Activated CD4-positive, alpha-beta memory T cell treated with anti-CD3 and anti-CD28 coated beads, Interleukin-2, amount 10 ng/mL, durations not matched to agents 7 days and 5 days (primary cell): ENCODE measurements at places on chromosomes 16 and 17.
A peak's percentile ranks its signal among the peaks of the same experiment; 100 is the strongest.

DNA sequence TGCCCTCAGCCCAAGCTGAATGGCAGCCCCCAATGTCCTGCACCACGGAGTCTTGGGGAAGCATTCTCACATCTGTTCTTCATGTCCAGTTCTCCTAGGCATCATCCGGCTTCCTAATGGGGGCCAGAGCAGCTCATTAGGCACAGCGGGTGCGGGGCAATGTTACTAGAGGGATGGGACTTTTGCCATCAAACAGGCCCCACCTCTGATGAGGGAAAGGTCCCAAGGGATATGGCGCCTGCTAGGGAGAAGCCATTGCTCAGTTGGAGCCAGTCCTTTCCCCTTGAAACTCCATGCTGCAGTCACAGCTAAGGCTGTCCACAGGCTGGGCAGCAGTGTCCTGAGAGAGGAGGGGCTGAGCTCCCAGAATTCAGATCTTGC lies 1.7 kb upstream of the DPH1 start:
- DNase-seq: no peak

DNA sequence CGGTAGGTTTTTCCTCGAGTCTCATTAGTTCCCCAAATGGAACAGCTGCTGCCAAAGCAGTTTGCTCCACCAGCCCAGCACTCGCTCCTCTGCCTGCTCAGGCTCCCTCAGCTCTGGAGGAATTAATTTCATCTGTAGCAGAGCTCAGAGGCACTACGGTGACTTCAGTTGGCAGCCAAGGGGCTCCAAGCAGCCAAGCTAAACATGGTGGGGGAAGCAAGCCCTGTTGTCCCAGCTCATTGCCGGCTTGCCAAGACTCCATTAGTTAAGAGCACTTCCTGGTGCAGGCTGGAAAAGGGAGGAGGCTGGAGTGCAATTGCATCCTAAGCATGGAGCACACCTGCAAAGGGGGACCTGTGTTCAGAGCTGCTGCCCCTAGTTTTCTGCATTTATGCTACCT lies 78.7 kb upstream of the GPRC5B start:
- DNase-seq: no peak

- DNase-seq: peak; percentile 74
Measured at GRCh38 chr16:30535777-30536190, 1.1 kb upstream of the ZNF747 start.

DNA sequence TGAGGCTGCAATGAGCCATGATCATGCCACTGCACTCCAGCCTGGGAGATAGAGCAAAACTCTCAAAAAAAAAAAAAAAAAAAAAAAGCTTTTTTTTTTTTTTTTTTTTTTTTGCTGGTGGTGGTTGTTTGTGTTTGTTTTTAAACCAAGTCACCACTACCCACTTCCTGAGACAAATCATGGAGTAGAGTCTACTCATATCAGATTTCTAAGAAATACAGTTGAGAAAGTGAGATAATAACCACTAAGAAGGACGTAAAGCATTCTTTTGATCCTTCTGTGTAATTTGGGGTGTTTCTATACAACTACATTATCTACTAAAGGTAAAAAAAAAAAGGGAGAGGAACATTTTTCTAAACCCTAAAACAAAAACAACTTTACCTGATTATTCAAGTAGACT lies 38.0 kb downstream of the AXIN2 start:
- no peak for DNase-seq

GRCh38 chr17:79261355-79262072 lies 186.9 kb downstream of the ENGASE start:
- DNase-seq: no peak

DNA sequence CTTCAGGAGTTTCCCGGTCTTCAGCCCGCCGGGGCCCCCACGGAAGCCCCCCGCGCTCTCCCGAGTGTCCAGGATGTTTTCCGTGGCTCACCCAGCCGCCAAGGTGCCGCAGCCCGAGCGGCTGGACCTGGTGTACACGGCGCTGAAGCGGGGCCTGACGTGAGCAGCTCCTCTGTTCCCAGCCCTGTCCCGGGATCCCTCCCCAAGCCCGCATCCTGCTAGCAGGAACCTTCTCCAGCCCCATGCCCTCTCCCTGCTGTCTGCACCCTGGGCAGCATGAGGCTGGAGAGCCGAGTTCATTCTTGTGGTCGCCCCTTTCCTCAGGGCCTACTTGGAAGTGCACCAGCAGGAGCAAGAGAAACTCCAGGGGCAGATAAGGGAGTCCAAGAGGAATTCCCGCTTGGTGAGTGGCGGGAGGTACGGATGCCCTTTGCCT lies 10.1 kb downstream of the RIPOR1 start:
- DNase-seq: no peak

DNA sequence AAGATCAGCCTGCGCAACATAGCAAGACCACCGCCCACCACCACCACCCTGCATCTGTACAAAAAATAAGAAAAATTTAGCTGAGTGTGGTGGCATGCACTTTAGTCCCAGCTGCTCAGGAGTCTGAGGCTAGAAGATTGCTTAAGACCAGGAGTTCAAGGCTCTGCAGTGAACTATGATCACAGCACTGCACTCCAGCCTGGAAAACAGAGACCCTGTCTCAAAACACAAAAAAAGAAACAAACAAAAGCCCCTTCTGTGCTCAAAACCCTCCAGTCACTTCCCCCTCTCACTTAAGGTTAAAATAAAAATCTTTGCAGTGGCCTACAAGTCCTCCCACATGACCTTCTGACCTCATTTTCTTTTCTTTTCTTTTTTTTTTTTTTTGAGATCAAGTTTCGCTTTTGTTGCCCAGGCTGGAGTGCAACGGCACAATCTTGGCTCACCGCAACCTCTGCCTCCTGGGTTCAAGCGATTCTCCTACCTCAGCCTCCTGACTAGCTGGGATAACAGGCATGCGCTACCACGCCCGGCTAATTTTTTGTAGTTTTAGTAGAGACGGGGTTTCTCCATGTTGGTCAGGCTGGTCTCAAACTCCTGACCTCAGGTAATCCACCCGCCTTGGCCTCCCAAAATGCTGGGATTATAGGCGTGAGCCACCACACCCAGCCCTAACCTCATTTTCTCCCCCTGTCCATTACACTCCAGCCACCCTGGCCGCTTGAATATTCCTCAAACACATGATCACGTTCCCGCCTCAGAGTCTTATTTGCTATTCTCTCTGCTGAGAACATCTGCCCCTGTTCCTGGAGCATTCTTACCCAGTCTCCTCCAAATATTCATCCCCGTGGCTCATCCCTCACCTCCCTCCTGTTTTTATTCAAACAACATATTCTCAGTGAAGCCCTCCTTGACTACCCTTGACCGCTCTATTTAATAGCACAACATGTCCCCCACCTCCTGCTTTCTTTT lies 126.6 kb upstream of the MED13 start:
- no peak for DNase-seq

DNA sequence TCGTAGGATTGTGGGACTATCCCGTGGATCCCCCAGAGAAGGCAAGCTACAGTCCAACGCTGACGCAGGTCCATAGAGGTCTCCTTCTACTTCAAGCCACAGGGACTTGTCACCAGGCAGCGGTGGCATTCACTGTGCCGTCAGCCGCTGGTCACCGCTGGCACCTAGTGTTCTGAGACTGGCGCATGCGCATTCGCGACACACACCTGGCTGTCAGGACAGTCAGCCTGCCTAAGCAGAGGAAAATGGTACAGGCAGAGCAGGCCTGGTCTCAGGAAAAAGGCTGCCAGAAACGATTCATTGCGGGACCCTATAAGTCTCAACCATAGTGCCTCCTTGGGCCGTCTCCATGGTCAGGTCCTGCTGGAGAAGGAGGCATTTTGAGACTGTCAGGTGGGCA lies 138.0 kb upstream of the WSB1 start:
- DNase-seq: no peak

- no peak for DNase-seq
Measured at GRCh38 chr17:6523330-6523729, 33.0 kb downstream of the PITPNM3 start.

- no peak for DNase-seq
Measured at GRCh38 chr17:7083592-7083991, 3.5 kb upstream of the CLEC10A start.

GRCh38 chr16:89955001-89955685 lies 6.6 kb downstream of the DEF8 start:
- no peak for DNase-seq

GRCh38 chr16:54987081-54987480 lies 56.4 kb downstream of the IRX5 start:
- no peak for DNase-seq

GRCh38 chr17:1067282-1067956 lies 70.5 kb downstream of the TIMM22 start:
- DNase-seq: no peak

DNA sequence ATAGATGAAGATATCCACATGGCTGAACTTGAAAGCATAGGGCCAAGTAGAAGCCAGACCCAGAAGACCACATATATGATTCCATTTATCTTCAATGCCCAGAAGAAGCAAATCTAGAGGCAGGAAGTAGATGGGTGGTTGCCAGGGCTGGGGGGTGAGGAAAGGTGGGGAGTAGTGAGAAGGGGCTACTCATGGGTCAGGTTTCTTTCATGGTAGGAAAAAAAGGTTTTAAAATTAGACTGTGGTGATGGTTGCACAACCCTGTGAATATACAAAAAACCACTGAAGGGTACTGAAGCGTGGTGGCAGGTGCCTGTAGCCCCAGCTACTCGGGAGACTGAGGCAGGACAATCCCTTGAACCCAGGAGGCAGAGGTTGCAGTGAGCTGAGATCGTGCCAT lies 5.4 kb downstream of the CD2BP2 start:
- DNase-seq: no peak

- no peak for DNase-seq
Measured at GRCh38 chr16:65315081-65315780, 193.4 kb upstream of the CDH11 start.

DNA sequence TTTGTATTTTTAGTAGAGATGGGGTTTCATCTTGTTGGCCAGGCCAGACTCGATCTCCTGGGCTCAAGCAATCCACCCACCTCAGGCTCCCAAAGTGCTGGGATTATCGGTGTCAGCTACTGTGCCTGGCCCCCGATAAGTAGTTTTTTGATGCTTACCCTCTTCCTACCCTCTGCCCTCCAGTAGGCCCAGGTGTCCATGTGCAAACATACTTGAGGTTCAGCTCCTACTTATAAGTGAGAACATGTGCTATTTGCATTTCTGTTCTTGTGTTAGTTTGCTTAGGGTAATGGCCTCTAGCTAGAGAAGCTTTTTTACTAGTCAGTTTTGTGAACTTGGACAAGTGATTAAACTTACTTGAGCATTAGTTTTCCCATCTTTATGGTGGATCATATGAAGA lies 136.8 kb downstream of the HS3ST4 start:
- DNase-seq: no peak

- no peak for DNase-seq
Measured at GRCh38 chr16:23500862-23501225, 9.4 kb downstream of the GGA2 start.

- DNase-seq: no peak
Measured at GRCh38 chr17:48297825-48298224, 132.2 kb downstream of the SKAP1 start.

GRCh38 chr16:49012961-49013726 lies 268.5 kb downstream of the CBLN1 start:
- DNase-seq: no peak
